Activated CD4-positive, alpha-beta T cell treated with anti-CD3 and anti-CD28 coated beads, Interleukin-2, amount 50 U/mL, for 1 hour (primary cell): ENCODE measurements at places on chromosomes 3 and 15.
A peak's percentile ranks its signal among the peaks of the same experiment; 100 is the strongest.

- no peak for DNase-seq
Measured at GRCh38 chr15:54322341-54322740, 344.1 kb downstream of the UNC13C start.

DNA sequence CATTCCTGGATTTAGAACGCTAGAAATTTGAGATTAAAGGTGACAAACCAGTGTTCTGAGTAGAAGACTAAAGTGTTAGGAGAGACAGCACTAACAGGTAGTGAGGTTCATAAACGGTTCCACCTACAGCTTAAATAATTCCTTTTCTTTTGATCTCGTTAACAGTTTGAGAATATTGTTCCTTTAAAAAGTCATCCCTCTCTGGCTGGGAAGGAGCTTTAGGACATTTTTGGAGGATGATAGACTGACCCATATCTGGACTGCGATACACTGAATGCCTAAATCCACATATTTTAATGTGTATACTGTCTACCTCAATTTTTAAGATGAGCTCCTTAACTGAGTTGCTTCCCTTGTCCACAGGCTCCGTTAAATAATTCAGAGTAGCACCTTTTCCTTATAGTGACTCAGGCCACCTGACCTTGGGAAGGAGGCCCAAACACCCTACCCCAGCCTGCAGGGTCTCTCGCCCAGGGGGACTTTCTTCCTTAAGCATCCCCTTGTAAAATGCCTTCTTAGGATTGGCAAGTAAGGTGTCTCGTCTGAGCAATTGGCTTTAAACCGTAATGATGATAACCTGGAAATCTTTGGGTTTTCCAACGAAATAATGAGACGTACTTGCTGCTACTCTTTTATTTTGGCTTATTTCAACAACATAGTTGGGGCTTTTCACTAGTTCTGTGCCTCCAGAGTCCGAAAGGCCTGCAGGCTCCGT, 3.3 kb downstream of the TRIM71 start:
- no peak for DNase-seq

GRCh38 chr3:36455406-36455805, 75.1 kb downstream of the STAC start:
- DNase-seq: no peak

- no peak for DNase-seq
Measured at GRCh38 chr15:83123529-83123928, 16.1 kb downstream of the TM6SF1 start.

- DNase-seq: no peak
Measured at GRCh38 chr3:155326901-155327300, 33.4 kb upstream of the STRIT1 start.

DNA sequence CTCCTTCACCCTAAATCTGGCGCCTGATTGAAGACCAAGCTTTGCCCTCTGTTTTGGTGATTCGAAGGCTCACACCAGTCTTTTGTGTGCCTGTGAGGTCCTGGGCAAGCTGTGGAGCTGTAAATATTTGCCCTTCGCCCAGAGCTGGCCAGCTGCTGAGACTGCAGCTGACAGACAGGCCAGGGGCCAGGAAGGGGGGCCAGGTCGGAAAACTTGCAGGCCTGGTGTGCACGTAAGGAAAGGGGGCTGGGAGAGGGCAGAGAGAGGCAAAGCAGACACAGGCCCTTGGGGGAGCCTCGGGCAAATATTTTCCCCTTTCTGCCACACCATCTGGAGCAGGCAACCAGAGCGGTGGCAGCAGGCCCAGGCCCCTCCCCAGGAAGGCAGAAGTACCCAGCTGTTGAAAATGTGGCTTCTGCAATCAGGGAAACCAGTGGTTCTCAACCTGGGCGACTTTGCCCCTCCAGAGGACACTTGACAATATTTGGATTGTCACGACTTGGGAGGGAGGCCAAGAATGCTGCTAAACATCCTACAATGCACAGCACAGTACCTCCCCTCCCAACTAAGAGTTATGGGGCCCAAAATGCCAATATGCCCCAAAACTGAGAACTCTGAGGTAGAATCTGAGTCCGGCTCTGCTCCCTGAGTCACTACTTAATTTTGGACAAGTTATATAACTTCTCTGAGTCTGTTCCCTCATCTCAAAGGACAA, 2.5 kb downstream of the PDZRN3 start:
- no peak for DNase-seq

- no peak for DNase-seq
Measured at GRCh38 chr3:187570776-187571175, 99.4 kb downstream of the SST start.

- DNase-seq: no peak
Measured at GRCh38 chr15:80121546-80121945, 31.3 kb upstream of the FAH start.

DNA sequence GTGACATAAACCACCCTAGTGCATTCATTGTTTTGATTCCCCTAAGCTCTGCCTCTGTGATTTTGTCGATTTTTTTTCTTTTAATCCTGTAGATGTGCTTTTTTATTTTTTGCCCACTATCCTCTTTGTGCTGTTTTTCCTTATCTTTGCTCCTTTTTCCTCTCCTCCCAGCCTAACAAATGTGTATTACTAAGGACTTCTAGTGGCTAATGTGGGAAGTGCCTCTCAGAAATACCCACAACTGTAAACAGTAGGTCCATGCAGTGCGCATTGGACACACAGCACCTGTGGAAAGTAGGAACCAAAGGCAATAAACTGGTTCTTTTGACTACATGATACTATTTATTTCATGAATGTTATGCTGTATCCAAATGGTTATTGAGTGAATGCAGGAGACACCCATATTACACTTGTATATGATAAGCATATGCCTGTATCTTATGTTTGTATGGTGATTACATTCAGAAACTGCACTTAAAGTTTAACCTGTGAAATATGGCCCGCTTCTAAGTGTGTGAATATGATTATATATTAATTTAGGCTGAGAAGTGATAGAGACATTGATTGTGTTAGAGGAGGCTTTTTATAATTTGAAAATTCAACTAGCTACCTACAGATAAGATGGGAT, 147.8 kb downstream of the PLCL2 start:
- DNase-seq: no peak

- no peak for DNase-seq
Measured at GRCh38 chr3:46520531-46520930, 22.8 kb downstream of the RTP3 start.

GRCh38 chr3:157351981-157352380, 84.7 kb upstream of the PTX3 start:
- DNase-seq: no peak

GRCh38 chr3:97860364-97860763, 38.6 kb downstream of the CRYBG3 start:
- DNase-seq: no peak

DNA sequence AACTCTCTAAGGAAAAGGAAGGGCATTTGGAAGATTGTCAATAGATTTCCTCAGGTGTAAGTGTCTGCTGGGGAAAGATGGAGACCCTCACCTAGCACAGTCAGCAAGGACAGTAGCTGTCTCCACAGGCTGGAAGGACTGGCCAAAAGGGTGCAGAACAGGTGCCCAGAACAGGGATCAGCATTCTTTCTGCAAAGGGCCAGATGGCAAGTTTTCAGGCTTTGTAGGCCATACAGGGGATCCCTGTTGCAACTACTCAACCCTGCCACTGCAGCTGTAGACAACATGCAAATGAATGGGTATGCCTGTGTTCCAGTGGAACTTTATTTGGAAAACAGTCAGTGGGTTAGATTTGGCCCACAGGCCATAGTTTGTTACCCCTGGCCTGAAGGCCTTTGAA, 8.1 kb downstream of the AGBL1 start:
- no peak for DNase-seq

- no peak for DNase-seq
Measured at GRCh38 chr15:48563934-48564333, 81.6 kb downstream of the FBN1 start.

DNA sequence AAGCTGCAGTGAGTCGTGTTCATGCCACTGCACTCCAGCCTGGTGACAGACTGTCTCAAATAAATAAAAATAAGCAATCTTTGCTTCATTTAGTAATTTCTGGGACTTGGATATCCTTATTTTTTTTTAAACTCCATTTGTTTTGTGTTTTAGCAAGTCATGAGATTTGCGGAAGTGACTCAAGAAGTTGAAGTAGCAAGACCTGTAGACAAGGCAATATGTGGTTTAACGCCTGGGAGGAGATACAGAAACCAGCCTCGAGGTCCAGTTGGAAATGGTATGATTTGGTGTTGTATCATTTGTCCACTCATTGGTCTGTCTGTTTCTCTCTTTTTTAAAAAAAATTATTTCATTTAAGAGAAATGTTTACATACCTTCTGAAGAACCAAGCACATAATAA, 16.6 kb upstream of the RPLP1 start:
- DNase-seq: no peak

GRCh38 chr3:30996467-30996866, 102.0 kb upstream of the GADL1 start:
- DNase-seq: no peak

DNA sequence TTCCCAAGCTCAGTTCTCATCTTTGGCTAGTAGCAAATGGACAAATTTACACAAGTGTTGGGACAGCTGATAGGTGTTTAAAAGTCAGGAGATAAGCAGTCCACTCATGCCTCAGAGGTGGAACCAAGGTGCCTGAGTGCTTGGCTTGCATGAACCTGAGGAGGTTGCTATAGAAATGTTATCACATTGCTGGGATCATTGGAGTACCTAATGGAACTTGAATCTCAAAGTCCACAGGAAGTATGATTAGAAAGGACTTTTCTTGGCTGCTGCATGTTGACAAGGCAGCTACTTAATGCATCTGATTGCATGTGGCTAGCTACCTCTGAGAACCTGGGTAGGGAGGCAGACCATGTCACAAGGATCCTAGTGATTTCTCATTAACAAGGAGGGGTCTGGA, 39.5 kb upstream of the C3orf80 start:
- no peak for DNase-seq

GRCh38 chr3:134378818-134379217, 4.6 kb upstream of the AMOTL2 start:
- DNase-seq: no peak

DNA sequence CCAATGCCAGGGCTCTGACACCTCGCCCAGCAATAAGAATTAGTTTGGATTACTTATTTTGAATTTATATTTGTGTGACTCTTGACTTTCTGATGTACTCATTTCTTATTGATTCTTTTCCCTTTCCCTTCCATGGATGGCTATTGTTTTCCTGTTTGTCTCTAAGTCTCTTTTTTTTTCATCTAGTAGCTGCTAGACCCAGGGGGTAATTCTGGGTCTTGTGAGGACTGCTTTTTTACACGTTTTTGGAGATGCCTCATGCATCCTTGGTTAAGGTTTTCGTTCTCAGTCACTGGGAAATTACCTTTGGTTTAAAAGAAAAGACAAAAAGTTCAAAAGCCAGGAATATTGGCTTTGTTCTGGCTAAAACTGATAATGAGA, 70.2 kb upstream of the STRIT1 start:
- no peak for DNase-seq

GRCh38 chr3:177287231-177287630, 89.9 kb upstream of the TBL1XR1 start:
- no peak for DNase-seq

DNA sequence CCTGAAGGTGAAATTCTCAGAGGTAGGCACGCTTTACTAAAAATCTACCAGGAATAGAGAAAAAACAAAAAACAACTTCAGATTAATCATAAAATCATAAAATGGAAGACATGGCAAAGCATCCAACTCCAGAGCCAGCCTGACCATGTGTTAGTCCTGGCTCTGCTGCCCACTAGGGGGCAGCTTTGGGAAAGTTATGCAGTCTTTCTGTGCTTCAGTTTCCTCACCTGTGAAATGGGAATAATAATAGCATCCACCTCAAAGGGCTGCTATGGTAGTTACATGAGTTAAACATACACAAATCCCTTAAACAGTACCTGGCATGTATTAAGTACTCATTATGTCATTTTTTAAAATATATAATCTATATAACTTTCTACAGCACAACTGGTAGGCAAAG, 52.3 kb downstream of the WNT5A start:
- DNase-seq: no peak

GRCh38 chr3:24494618-24495325, at the start of gene THRB:
Gene THRB (minus strand): TSS chr3:24494850.
- no peak for DNase-seq

- no peak for DNase-seq
Measured at GRCh38 chr15:41961001-41961518, 11.3 kb downstream of the EHD4 start.

DNA sequence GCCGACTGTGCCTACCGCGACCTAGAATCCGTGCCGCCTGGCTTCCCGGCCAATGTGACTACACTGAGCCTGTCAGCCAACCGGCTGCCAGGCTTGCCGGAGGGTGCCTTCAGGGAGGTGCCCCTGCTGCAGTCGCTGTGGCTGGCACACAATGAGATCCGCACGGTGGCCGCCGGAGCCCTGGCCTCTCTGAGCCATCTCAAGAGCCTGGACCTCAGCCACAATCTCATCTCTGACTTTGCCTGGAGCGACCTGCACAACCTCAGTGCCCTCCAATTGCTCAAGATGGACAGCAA, 1.4 kb downstream of the ISLR start:
- DNase-seq: no peak

DNA sequence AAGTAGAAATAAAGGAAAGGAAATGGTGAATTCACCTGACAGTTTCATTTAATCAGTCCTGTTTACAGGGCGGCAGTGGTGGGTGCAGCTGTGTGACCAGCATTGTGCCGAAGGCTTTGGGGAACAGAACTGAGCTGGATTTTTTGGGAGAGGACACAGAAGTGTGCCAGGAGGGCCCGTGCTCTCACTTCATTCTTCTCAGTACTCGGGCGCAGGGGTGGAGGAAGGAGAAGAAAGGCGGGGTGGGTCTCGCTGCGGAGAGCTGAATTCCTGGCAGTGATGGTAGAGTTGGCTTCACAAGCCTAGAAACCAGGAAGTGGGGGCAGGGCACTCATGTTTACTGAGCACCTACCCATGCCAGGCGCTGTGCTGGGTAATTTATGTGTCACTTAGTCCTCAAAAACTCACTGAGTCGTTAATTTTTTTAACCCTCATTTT, 64.6 kb downstream of the CRTC3 start:
- DNase-seq: peak; percentile 80

DNA sequence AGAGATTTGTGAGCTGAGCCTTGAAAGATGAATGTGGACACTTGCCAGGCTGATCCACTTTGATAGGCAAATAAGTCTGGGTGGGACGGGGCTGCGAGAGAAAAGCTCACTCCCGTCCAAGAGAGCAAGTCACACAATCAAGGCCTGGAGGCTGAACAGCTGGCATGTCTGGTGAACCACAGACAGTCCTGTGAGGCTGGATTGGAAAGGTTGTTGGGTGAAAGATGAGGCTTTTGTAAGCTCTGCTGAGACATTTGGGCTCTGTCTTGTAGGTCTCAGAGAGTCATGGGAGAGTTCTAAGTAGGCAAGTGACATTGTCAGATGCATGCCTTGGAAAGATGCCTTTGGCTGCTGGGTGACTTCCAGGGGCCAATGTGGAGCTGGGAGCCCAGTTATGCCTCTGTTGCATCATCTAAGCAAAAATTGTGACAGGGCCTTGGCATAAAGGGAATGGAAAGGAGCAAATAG, 38.5 kb downstream of the RPLP1 start:
- DNase-seq: no peak

DNA sequence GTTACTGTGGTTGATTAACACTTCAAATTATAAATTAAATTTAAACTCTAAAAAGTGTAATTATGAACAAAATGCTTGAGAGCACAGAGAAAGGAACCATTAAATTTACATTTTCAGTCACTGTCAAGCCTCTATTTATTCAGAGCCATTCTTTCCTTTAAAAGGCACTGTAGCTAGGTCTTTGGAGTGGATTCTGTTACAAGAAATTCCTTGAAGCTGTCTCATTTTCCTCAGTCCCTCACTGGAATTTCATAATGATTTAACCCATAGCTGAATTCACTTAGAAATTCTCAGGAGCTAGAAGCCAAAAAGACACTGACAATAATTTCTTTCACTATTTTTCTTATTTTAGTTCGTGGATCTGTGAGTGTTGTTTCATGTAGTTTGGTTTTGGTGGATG, 81.2 kb upstream of the TCF12 start:
- DNase-seq: no peak

GRCh38 chr15:101420232-101420631, 69.3 kb downstream of the PCSK6 start:
- no peak for DNase-seq
